ENCODE measurements at places on chromosomes 7 and 10. TPM values are rescaled to one million over a fixed set of nuclear protein-coding genes. Genes with fewer than 3 reads are reported as not detected.

The DOCK4 gene
- total RNA-seq, result 43.3 TPM

The PMPCB gene
- total RNA-seq, result 63.4 TPM

The CALML5 gene
- not detected for total RNA-seq

The GARS1 gene
- 50.9 TPM for total RNA-seq

DNA sequence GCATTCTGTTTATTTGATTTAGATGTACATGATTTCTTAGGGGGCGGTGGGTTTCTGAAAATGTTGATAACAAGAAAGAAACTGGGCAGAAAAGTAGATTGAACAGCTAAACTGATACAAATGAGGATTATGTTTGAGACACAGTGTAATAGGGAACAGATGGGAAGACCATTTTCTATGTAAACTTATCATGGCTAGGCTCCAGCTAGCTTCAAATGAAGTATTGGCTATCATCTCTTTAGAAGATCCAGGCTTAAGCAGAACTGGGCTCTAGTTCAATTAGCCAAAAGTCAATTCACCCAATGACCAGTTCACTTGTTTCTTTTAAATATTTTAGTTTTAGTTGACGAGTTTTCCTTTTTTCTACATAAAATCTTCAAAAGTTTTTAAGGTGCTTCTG lies 639.5 kb downstream of the ANKRD7 start:
- DNase-seq, result no peak

GRCh38 chr10:44393051-44393630 lies 8.2 kb upstream of the CXCL12 start:
- DNase-seq, result no peak

DNA sequence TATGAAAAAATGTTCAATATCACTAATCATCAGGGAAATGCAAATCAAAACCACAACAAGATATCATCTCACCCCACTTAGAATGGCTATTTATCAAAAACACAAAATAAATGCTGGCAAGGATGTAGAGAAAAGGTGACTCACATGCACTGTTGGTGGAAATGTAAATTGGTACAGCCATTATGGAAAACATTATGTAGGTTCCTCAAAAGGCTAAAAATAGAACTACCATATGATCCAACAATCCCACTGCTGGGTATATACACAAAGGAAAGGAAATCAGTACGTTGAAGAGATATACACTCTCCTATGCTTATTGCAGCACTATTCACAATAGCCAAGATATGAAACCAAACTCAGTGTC lies 50.2 kb downstream of the CDK1 start:
- no peak for DNase-seq
